ENCODE measurements at places on chromosomes 7 and 10.

- DNase-seq: no peak
Observed at GRCh38 chr7:117458977-117459583, 20.7 kb upstream of the CFTR start.

GRCh38 chr10:24552346-24553016 lies 171.2 kb downstream of the ARHGAP21 start:
- DNase-seq: no peak

DNA sequence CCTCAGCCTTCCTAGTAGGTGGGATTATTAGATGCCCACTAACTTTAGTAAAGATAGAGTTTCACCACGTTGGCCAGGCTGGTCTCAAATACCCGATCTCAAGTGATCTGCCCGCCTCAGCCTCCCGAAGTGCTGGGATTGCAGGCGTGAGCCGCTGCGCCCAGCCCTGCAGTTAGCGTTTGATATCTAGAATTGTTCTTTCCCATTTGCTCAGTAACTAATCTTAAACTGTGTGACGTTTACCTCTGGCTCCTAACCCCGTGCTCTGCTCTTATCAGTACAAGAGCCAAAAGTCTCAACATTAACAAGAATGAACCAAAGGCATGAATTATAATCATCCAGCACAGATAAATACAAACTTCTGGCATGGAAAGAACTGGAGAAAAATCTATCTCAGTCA lies 47.4 kb downstream of the IGF2BP3 start:
- DNase-seq: no peak

- DNase-seq: no peak
Observed at GRCh38 chr10:9315292-9315691, 1260.8 kb downstream of the GATA3 start.

GRCh38 chr7:435630-436366 lies 83.8 kb downstream of the PDGFA start:
- no peak for DNase-seq
